ENCODE measurements at places on chromosomes 1 and 21. TPM values are rescaled to one million over a fixed set of nuclear protein-coding genes. Genes with fewer than 3 reads are reported as not detected.

Gene LENEP
- total RNA-seq = 0.21 TPM

Gene HHIPL2
- 0.31 TPM for total RNA-seq

Gene ARHGAP30
- not detected for total RNA-seq

Gene PRELP
- not detected for total RNA-seq

Gene CNTN2
- total RNA-seq = not detected

Gene LCE6A
- not detected for total RNA-seq

Gene FBLIM1
- total RNA-seq = 95.6 TPM

Gene FLG2
- total RNA-seq = not detected

Gene RIPPLY3
- 0.52 TPM for total RNA-seq

Gene MAP1LC3C
- total RNA-seq = 1.3 TPM

Gene SCAMP3
- total RNA-seq = 59.4 TPM

Gene RPTN
- total RNA-seq = not detected

Gene FAM163A
- total RNA-seq = 0.11 TPM

Gene ALPL
- 187 TPM for total RNA-seq

Data from H7 (cell line).